ENCODE measurements at places on chromosomes 3 and 15.

GRCh38 chr3:56366641-56367162 lies 101.6 kb downstream of the ERC2 start:
- no peak for DNase-seq

- DNase-seq: no peak
Observed at GRCh38 chr15:98330258-98330657, 318.1 kb upstream of the IGF1R start.

DNA sequence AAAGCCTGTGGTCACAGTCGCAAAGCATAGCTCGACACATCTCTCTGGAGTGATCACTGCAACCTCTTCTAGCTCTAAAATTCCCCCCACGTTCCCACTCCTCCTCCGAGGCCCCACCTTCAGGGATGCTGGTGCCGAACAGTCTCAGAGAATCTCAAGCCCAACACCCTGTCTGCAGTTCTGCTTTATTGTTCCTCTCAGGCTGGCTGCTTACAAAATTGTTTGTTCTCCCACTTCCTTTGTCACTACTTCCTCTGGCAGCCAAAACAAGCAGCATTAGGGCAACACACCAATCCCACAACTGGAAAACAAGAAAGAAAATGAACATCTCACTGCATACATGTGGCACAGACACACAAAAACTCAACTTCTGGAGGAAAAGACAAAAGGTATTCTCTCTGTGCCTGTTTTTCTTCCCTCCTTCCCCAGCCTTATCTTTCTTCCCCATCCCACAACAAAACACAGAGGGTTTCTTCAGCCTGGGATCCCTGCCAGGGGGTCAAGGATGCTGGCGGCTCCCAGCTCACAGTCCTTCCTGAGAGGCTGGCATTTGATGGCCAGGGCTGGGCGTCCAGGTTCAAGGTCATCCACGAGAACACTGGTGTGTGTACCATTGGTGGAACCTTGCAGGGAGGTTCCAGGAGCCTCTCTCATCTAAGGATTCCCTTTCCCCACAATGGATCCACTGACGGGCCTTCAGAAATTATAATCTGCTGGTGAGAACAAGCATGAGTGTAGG lies 108.4 kb downstream of the TMCO5A start:
- no peak for DNase-seq

GRCh38 chr15:68818066-68818768 lies 2.5 kb downstream of the ANP32A start:
- peak; percentile 55 for DNase-seq

- no peak for DNase-seq
Observed at GRCh38 chr15:58666957-58667356, 82.5 kb downstream of the ADAM10 start.

DNA sequence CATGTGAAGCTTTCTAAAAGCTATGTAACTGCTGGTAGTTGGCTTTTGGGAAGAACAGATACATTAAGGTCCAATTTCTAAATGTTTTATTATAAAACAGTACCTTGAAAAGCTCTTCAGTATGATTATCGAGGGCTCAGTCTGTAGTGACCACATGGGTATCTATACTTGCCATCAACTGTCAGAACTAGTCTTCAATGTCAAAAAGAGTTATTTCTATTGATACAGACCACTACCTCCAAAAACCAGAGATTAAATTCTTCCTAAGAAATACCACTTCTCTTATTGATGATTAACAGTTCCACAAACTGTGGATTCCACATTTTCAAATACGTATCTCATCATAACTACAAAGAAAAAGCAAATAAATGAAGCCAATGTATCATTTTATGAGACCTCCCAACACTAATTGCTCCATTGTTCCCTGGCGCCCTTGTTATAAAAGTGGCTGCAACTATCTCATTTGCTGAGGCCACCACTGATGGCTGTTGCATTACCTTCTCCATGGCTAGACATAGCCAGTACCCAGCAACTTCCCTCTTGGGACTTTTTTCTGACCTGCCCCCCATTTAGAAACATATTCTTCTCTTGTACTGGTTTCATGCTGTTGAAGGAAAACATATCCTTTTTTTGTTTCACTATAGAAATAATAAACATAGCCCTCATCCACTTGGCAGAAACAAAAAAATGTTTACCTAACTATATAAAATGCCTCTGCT lies 33.9 kb upstream of the MBNL1 start:
- no peak for DNase-seq

DNA sequence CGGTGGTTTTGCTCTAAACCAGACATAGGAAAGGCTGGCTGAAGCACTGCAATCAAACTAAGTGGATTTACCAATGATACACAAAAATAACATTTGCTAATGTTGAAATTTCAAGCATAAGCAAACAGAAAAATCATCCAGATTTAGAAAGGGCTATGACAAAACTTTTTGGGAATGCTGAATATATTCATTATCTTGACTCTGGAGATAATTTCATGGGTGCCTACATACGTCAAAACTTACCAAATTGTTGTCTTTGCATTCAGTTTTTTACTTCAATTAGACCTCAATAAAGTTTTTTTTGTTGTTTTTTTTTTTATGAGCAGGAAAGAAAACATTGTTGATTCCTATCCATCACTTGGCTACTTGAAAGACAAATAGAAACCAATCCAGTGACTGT lies 140.8 kb downstream of the NR2E3 start:
- DNase-seq: no peak

DNA sequence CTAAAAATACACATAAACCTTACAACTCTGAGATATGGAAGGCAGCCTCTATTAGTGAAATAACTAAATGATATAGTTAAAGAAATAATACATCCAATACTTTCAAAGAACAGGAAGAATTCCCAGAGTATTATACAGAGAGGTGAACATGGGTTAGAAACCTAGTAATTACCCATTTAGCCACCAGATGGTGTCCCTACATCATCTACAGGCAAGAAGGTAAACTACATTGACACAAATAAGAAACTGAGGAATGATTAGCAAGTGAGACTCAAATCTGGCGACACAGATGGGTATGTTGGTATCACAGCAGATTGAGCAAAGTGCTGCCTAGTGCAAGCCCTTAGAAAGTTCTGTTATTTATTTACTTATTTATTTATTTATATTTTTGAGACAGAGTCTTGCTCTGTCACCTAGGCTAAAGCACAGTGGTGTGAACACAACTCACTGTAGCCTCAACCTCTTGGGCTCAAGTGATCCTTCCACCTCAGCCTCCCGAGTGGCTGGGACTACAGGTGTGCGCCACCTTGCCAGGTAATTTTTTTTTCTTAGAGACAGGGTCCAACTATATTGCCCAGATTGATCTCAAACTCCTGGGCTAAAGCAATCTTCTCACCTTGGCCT lies 28.2 kb downstream of the NEK4 start:
- no peak for DNase-seq

DNA sequence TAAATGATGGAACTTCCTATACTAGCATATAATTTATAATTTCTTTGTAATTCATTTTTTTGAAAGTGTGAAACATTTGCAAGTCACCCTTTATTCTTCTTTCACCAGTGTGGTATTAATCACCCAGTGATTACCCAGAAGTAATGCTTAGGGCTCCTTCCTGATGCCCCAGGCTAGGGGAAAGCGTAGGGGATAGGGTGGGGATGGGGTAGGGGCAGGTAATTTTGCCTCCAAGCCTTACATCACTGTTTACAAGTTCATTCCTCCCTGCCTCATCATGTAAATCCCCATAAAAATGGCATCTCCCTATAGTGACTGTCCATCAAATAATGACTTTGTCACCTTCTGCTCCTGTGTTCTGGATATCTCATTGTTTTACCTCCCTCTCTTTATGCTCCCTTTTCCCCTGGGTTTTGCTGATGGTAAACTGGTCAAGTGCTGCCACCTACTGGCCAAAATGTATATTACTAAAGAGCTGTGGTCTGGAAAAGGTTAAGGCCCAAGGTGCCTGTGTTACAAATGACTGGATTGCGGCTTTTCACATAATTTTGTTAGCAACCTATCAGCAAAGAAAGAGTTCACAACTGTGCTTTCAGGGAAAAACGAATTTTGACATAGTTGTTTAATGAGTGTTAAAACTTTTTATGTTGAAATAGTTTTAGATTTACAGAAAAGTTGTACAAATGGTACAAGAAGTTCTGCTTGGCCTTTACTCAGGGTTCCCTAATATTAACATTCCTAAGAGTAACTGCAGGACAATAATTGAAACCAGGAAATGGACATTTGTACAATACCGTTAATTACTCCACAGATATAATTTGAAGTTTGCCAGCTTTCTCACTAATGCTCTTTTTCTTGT lies 54.7 kb downstream of the ONECUT1 start:
- peak; percentile 82 for DNase-seq

DNA sequence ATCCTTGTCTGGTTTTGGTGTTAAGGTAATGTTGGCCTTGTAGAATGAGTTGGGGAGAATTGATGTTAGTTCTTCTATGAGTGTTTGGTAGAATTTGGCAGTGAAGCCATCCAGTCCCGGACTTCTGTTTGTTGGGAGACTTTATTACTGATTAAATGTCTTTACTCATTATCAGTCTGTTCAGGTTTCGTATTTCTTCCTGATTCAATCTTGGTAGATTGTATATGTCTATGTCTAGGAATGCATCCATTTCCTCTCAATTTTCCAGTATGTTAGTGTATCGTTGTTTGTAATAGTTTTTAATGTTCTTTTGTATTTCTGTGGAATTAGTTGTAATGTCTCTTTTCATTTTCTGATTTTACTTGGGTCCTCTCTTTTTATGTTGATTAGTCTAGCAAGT lies 39.4 kb downstream of the NCK1 start:
- DNase-seq: no peak

- DNase-seq: no peak
Observed at GRCh38 chr3:55527361-55527760, 40.3 kb upstream of the WNT5A start.

DNA sequence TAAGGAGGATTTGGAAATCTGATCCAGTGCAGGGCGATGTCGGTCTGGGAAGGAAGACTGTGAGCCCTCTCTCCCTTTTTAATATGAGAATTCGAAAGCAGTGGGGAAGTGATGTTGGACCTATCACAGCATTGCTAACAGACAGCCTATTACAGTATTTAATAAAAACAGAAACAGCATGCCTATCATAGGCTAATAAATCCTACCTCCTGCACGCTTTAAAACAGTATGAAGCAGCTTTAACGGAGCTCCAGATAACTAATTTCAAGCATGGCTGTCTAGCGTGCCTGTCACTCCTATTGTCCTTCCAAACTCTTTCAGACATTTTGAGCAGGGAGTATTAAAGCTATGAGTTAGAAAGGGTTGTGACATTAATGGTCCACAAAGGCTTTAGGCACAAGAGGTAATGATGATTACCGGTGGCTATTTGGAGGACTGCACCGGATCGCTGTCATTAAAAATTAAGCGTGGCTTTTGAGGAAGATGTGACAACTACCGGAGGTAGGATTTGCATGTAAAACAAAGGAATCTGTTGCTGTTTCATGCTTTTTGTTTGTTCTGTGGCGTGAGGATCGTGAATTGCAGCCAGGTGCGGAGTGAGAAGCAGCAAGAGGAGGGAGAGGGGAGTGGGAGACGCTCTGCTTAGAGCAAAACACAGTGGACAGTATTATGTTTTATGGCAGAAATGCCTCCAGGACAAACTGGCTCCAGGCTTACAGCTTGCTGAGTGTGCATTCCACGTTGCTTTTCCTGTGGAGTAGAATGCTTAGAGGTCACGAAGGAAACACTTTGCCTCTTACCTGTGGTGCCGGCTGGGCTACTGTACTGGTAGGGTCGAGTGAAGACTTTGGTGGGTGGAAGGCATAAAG lies at the start of gene KCNMB2:
TSS of gene KCNMB2 (plus strand) at position 226 of the 869 bp plus-strand sequence.
- DNase-seq: no peak

GRCh38 chr3:83842511-83842910 lies 1116.3 kb upstream of the CADM2 start:
- no peak for DNase-seq

- no peak for DNase-seq
Observed at GRCh38 chr3:12983319-12983718, 89.9 kb downstream of the IQSEC1 start.

DNA sequence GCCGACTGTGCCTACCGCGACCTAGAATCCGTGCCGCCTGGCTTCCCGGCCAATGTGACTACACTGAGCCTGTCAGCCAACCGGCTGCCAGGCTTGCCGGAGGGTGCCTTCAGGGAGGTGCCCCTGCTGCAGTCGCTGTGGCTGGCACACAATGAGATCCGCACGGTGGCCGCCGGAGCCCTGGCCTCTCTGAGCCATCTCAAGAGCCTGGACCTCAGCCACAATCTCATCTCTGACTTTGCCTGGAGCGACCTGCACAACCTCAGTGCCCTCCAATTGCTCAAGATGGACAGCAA lies 1.4 kb downstream of the ISLR start:
- DNase-seq: no peak

DNA sequence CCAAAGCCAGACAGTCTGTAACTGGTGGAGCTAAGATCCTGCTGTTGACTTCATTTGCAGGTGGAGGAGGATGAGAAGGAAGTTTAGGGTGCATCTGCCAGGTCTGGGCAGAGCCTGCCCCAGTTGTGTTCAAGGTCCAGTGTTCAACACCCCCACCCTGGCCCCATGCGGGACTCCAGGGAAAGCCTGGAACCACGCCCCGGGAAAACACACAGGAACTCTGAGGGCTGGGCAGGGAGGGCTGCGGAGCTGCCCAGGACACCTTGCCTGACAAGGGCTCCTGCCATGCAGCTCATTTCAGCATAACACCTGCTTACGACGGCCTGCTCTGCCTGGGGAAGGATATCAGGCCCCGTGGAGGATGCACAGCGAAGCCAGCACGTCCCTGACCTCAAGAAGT lies 286.3 kb downstream of the XXYLT1 start:
- DNase-seq: no peak

GRCh38 chr3:61450866-61451265 lies 110.5 kb upstream of the PTPRG start:
- no peak for DNase-seq

DNA sequence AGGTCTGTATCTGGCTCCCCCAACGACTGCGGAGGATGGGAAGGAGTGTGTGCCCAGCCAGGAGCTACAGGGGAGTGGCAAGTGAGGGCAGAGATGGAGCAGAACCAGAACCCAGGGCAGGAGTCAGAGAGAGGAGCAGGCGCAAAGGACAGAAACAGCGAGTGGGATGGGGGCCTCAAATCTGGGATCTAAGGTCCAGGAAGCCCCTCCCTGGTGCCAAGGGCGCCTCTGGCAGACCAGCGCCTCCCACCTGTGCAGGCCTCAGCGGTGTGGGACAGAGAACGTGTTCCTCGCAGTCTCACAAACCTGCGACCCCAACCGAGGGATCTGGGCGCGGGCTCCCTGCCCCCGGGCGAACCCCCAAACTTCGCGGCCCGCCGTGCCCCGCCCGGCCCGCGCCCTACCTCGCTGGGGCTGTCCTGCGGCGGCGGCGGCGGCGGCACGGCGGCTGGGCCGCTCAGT lies 301 bp downstream of the PCBP4 start:
- no peak for DNase-seq

GRCh38 chr15:67397139-67397538 lies 123.8 kb upstream of the C15orf61 start:
- no peak for DNase-seq

DNA sequence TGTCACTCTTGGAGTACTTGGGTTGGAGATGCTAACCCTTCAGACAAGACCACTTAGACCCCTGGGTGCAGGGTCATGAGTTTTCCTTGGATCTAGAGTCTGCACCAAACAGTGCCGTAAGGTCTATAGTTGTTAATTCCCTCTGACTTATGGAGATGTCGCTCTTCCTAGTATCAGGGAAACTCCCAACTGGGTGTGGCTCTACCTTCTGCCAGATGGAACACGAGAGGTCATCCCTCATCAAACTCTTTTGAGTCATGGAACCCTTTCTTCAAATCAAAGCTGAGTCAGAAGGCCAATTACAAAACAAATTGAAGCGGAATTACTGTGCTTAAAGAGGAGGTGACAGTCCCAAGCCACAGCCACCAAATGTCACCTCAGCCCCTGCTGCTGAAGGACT lies 514.9 kb upstream of the PROK2 start:
- DNase-seq: no peak
